ENCODE measurements at places on chromosomes 2 and 18.

- ATAC-seq: peak; percentile 84
These were observed 22.7 kb downstream of the KATNAL2 start for GRCh38 chr18:46939998-46940571.

DNA sequence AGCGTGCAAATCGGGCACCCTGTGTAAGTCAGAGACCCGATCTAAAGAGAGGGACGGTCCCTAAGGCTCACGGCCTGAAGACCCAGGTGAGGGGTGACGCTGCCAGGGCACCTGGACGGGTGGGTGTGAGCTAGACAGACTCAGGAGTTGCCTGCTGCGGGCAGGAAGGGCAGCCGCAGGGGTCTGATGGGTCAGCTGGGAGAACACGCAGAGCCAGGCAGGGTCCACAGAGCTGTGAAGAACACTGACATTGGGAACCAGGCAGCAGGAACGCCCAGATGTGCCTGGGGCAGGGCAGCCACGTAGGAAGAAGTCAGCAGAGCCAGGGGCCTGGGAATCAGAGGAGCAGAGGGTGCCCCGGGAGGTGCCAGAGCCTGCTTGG is 25.9 kb downstream of the HDAC4 start:
- ATAC-seq: no peak

- ATAC-seq: no peak
These were observed 16.8 kb upstream of the BCL11A start for GRCh38 chr2:60570251-60570650.

GRCh38 chr2:158498043-158498748 is 41.4 kb downstream of the PKP4 start:
- peak; percentile 7 for ATAC-seq

GRCh38 chr2:230869914-230870543 is 5.3 kb downstream of the ITM2C start:
- no peak for ATAC-seq

- no peak for ATAC-seq
These were observed 31.4 kb downstream of the IMPA2 start for GRCh38 chr18:12012697-12013096.

DNA sequence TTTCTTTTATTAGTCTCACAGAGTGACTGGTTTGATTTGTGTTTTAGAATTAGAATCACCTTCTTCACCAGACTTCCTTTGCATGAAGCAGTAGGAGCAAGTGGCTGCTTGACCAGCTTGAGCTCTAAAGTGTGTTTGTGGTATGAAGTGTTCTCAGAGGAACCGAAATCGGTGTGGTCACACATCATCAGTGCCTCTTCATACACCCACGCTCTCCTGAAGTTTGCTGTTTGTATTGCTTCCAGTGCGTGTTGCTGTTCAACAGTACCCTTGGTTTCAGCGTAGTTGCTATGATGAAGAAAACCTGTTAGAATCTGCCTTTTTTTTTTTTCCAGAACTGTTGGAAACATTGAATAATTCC is 77.9 kb downstream of the LIMS1 start:
- no peak for ATAC-seq

DNA sequence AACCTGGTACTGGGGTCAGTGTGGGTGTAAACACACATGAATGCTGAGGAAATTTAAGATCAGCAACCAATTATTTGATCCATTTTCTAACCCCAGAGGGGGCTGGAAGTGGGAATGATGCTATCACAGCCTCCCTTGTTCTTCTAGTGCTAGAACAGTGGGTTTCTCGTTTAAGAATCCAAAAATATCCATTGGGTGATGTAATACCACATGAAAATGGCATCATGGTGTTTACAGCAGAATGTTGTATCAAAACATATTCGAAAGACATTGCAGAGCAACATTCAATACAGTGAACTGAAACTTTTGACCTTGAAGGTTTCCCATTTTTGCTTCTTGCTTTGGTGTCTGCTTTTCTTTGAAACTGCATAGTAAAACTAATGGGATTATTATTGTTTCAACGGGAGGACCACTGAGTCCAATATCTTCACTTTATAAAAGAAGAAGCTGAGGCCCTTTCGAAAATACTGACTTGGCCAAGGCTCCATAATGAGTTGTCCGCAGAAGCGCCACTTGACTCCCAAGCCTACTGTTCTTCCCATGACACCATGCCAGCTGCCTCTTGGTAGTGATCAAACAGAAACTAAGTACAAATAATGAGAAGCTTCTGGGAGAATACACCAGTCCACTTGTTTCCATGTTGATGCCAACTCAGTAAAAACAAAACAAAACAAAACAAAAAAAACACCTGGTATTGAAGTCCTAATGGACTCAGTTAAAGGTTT is 106.1 kb downstream of the COLEC12 start:
- peak; percentile 7 for ATAC-seq

- ATAC-seq: peak; percentile 46
These were observed 438.6 kb downstream of the TXNL1 start for GRCh38 chr18:56199580-56200330.

GRCh38 chr2:68423966-68424650 is 43.0 kb downstream of the FBXO48 start:
- ATAC-seq: no peak

- ATAC-seq: no peak
These were observed 105.6 kb upstream of the CTDP1 start for GRCh38 chr18:79573921-79574491.

DNA sequence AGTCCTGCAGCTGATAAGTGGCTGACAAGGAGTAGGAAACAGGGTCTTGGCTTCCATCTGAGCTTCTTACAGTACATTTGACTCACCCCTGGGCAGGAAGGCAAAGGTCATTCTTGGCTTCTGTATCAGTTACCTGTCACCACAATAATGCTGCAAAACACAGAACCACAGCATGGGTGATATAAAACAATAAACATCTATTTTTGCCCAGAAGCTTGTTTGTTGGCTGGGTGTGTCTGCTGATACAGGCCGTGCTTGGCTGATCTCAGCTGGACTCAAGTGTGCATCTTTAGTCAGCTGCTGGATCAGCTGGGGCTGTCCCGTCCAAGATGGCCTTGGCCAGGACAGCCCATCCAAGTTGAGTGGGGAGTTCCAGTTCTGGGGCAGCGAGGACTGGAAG is 34.7 kb downstream of the ONECUT2 start:
- no peak for ATAC-seq

GRCh38 chr2:223930103-223930976 is 14.8 kb downstream of the WDFY1 start:
- no peak for ATAC-seq
